Type B pancreatic cell (in vitro differentiated cells): ENCODE measurements at places on chromosomes 13 and 19. TPM values are rescaled to one million over a fixed set of nuclear protein-coding genes. Genes with fewer than 3 reads are reported as not detected.

GRCh38 chr13:19695428-19695827, 62.0 kb downstream of the MPHOSPH8 start:
- DNase-seq: no peak

GRCh38 chr19:14402332-14403144, 16.6 kb downstream of the DDX39A start:
- no peak for DNase-seq

DNA sequence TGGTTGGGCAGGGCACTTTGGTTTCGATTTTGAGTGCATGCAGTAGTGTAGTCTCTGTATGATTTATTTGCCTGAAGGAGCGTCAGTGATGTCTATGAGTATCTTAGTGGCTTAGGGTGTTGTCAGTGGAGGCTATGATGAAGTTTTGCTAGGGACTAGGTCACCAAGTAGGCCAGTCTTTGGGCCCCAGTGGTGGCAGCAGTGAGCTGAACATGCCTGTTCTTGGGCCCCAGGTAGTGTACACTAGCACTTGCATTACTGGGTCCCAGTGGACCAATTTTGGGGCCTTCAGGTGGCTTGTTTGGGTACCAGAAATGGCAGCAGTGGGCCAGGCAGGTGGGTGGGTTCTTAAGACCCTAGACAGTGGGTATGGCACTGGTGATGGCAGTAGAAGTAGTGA, 598.7 kb upstream of the SPRY2 start:
- DNase-seq: no peak

DNA sequence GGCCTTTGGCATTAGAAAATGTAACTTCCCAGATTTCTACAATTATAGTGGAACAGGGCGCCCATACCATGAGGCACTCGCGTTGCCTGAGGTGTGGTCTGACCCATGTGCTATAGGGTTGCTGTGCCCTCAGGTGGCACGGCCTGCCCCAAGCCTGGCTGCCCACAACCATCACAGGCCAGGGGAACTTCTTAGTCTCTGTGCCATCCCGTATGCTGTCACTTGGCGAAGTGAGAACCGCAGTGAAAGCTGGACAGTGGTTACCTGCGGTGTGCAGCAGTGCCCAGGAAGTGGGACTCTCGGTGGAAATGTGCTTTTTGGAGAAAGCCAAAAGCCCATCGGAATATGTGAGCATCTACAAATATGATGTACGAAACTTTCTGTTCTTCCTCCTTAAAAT, 88.2 kb upstream of the GPR183 start:
- no peak for DNase-seq

DNA sequence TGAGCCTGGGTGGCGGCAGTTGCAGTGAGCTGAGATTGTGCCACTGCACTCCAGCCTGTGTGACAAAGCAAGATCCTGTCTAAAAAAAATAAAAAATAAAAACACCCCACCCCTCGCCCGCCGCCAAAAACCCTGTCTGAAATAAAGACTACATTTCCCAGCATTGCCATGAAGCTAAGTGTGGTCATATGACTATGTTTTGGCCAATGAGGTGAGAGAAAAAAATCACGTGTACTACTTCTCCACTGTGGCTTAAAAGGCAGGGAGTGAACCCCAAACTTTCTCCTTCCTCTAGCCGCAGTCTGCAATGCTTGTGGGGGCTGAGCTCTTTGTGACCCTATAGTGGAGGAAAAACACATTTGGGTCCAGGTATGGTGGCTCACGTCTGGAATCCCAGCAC, 54.9 kb downstream of the COLGALT1 start:
- no peak for DNase-seq

GRCh38 chr19:10872546-10873107, 1.3 kb downstream of the CARM1 start:
- DNase-seq: no peak

DNA sequence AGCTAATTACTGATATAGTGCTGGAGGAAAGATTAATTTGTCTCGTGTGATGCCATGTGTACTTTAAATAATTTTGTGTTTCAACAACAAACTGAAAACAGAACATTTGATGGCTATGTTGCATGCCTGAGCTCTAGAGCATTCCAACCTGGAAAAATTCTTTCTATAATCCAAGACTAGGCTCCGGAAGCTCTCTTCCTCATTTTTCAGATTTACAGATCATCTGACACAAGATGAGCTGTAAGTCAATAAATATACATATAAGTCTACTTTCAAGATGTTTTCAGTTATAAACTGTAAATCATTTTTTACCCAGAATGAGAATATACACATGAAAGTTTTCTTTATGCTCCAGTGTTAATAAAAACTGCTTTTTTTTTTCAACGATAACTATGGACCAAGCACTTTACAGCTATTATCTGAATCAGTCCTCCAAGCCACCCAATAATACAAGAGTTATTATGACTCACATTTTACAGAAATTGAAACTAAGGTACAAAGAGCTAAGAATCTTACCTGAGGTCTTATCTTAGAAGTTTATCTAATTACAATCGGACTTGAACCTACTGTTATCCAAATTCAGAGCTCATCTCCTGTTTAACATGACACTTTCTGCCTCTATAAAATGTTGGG, 6.4 kb upstream of the FOXO1 start:
- DNase-seq: no peak

GRCh38 chr19:52823676-52824075, 2.2 kb upstream of the ZNF28 start:
- DNase-seq: no peak

- no peak for DNase-seq
Observed at GRCh38 chr19:30092721-30093569, 150.9 kb downstream of the URI1 start.

GRCh38 chr13:32032759-32033158, 1.2 kb downstream of the FRY start:
- DNase-seq: no peak

DNA sequence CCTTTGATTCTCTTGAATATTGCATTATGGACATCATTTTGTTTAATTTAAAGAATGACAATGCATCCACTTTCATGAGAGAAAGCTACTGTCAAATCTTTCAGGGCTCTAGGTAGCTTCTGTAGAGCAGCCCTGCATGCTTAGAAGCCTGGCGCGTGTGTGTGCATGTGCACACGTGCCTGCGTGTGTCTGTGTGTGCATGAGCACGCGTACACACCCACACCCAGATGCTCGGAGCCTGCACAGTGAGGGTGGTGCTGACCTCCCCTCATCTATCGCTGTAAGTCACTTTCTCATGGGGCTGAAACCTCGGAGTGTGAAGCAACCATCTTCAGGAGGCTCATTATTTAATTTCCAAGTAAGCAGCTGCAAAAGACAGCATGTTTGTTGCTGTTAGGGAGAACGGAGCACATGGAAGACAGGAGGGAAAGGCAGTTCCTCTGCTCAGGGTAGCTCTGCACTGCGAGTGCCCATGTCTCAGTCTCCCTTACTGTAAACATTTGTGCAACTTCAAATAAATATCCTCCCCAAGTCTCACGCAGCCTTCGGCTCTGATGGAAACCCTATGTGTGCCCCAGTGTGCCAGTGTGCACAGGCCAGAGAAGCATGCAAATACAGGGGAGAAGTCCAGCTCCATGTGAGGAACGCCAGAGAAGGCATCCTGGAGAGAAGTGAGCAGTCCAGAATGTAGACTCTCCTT, 22.8 kb downstream of the TSHZ3 start:
- no peak for DNase-seq

GRCh38 chr13:59119475-59119874, 1044.3 kb downstream of the DIAPH3 start:
- no peak for DNase-seq

DNA sequence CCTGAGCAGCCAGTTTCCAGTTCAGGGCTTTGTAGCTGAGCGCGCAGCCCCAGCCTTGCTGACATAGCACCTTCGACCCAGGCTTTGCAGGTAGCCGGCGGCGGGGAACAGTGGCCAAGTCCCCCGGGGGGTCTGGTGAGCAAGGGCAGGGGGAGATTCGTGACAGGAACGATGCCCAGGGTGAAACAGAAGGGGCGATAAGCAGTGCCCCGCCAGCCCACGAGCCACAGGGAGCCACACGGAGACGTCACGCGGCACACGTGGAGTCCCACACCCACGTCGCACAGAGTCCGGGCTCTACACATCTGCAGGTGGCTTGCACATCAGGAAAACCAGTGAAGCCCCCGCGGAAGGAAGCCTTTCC, 127.2 kb downstream of the SOX1 start:
- DNase-seq: no peak

- no peak for DNase-seq
Observed at GRCh38 chr19:4441994-4442818, 15.4 kb downstream of the UBXN6 start.

DNA sequence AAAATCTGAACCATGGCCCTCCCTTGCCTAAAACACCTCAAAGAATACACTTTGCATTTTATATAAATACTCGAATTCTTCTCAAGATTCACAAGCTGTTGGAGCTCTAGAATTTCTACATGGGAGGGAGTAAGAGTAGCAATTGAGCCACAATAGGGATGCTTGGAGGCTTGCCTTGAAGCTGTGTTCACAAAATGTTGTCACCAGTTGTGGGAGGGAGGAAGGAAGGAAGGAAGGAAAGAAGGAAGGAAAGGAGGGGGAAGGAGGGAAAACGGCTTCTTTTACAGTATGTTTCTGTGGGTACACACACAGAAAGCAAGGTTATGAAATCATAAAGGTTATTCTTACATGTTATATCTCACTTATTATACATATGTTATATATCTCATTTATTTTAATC, 128.6 kb upstream of the PEG3 start:
- no peak for DNase-seq

DNA sequence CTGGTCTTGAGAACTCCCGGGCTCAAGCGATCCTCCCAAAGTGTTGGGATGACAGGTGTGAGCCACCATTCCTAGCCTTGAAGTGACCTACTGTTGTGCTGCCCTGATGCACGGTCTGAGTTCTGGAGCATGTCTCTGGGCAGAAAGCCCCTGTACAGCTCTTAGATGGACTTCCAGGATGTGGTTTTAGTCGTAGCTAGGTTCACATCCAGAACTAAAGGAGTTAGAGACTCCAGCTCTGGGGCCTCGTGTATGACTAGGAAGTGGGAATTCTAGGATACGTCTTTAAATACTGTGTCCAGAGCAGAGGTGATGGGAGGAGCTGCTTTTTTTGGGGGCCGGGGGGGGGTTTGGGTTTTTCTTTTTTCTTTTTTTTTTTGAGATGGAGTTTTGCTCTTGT, 12.2 kb downstream of the UPF1 start:
- DNase-seq: no peak

DNA sequence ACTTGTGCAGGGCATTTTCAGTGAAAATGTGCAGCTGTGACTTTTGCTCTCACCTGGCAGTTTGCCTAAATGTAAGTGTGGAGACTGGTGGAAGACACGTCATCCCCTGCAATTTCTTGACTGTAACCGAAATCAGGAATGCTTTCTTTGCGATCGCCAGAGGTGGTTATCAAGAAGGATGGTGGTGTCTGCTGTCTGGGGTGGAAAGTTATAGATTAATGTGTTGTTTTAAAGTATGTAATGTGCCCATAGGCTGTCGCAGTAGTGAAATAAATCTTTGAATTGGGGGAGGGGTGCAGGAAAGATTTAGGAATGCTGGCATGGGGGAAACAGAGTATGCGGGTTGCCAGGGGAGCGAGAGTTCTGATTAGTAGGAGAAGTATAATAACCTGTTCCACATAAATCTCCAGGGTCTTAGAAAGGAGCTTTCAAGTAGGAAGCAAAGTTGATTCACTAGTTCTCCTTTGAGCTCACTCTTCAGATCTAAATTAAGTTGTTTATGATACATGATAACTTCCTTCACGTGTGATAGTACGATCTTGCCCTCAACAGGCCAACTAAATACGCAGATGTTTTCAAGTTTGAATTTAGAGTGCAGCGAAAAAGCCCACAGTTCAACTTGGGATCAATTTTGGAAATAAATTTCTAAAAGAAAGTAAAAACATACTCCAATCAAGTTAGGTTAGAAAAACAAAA, 1520.0 kb upstream of the SLC10A2 start:
- DNase-seq: no peak

DNA sequence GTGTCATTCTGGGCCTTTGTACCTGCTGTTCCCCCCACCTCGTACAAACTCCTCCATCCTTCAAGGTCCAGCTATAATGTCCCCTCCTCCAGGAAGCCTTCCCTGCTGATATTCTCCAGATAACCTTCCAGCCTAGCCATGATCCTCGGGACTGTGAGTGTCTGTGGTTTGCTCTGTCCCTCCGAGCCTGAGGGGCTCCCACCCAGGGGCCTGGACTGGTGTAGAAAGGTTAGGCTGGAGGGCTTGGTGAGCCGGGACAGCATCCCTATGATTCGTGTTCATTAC, 2.9 kb upstream of the COMP start:
- no peak for DNase-seq

GRCh38 chr13:71218960-71219359, 648.0 kb downstream of the DACH1 start:
- DNase-seq: no peak

GRCh38 chr19:16094360-16095070, 17.2 kb upstream of the RAB8A start:
- no peak for DNase-seq

DNA sequence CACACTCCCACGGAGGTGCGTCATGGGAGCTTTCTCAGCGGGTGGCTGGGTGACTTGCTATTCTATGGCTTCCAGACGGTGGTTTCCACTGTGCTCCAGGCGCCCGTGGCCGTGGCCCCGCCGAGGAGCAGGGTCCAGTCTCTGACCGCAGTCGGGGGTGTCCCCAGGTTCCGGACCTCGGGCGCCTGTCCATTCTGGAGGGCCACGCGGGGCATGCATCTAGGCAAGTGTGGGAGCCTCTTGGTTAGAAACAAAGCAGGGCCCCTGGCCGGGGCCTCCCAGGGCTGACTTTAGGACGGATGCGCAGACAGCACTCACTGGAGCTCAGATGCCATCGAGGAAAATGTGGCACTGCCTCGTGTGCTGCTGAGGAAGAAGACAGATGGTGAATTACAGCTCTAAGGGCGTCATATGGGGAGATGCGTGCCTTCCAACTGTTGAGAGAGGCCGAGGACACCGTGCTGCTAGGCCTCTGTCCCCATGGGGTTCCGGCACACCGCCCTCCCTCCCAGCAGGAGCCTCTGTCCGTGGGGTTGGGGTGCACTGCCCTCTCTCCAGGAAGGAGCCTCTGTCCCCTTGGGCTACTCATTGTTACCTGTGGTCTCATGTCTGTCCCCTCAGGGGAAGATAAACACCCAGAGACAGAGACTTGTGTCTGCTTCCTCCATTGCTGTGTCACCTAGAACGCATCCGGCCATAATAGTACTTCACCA, 38.1 kb downstream of the TMEM255B start:
- no peak for DNase-seq

- no peak for DNase-seq
Observed at GRCh38 chr13:103272770-103273169, 206.6 kb upstream of the SLC10A2 start.

The NKPD1 gene
- total RNA-seq: 0.56 and 1.3 TPM in 2 replicates

The STOML3 gene
- total RNA-seq: 0.56 TPM in 1 of 2 replicates, not detected in the other

The ANGPTL8 gene
- not detected in 2 replicates for total RNA-seq

The ZNF208 gene
- not detected in 2 replicates for total RNA-seq

The ZNF578 gene
- 0.72 and 1.1 TPM in 2 replicates for total RNA-seq

The KIR3DL2 gene
- total RNA-seq: not detected in 2 replicates

The NANOS3 gene
- total RNA-seq: 0.69 and 2.8 TPM in 2 replicates

The DBP gene
- 24.5 and 31.5 TPM in 2 replicates for total RNA-seq

The MAP2K2 gene
- total RNA-seq: 144 TPM in 2 replicates

The GRK1 gene
- 0.24 and 0.85 TPM in 2 replicates for total RNA-seq

The PIBF1 gene
- 28.4 and 32.5 TPM in 2 replicates for total RNA-seq
